ENCODE measurements at places on chromosomes 13 and 19. TPM values are rescaled to one million over a fixed set of nuclear protein-coding genes. Genes with fewer than 3 reads are reported as not detected.

DNA sequence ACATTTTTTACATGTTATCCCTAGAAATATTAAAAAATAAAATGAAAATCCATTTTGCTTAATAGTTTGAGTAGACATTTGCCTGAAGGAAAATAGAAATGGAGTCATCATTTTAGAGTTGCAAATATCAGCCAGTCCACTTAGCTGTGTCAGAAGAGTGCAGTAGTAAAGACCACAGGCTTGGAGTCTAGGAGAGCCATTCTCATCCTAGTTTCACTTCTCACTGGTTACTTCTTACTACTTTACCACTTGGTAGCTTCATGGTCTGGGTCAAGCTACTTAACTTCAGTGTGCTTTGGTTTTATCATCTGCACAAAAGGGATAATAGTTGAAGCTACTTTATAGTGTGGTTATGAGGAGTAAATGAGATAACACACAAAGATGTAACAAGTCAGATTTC lies 286.5 kb upstream of the NBEA start:
- peaks cover 4% of the 10 kb centered on the region for H3K4me1 ChIP-seq
- no peaks in the 10 kb centered on the region for H3K27me3 ChIP-seq
- no peak for DNase-seq
- H3K36me3 ChIP-seq = no peaks in the 10 kb centered on the region
- H3K27ac ChIP-seq = no peak overlapping the region

DNA sequence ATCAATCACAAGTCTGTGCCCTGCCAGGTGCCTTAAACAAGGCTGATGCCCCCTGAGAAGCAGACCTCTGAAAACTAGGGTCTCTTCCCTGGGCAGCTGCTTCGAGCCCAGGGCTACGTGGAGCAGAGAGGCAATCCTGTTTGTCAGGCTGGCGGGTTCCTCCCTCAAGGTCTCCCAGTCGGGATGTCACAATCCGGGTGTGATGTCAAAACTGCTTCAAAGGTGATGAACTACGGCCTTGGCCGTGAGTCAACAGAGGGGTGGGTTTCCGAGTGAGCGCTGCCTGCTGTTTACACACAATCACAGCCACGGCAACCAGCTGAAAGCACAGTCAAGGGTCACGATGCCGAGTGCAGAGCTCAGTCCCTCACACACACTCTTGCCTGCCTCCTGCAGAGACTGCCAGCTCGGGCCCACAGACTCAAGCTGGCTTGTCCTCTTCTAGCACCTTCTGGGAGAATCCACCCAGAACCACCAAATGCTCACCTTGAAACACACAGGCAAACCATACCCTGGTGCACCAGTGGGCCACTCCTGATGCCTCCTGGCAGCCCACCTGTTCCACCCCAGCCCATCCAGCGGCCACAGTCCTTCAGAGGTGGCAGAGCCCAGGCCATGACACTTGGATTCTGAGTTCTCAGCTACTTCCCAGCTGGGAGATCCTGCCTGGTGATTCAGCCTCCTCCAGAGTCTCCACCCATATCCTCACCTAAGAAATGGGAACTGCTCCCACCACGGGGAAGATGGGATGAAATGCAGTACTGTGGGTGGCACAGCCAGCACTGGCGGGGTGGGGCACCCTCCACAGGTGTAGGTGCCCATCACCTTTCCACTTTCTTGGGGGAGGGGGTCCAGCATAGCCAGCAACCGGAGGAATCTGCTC lies 6.8 kb downstream of the ELL start:
- peak overlapping the region; percentile 70 for H3K27ac ChIP-seq
- H3K4me3 ChIP-seq = no peak overlapping the region
- DNase-seq = peak; percentile 87
- no peaks in the 10 kb centered on the region for H3K27me3 ChIP-seq
- peaks cover 66% of the 10 kb centered on the region for H3K4me1 ChIP-seq

Gene SIGLEC11
- 7.7 TPM for total RNA-seq

DNA sequence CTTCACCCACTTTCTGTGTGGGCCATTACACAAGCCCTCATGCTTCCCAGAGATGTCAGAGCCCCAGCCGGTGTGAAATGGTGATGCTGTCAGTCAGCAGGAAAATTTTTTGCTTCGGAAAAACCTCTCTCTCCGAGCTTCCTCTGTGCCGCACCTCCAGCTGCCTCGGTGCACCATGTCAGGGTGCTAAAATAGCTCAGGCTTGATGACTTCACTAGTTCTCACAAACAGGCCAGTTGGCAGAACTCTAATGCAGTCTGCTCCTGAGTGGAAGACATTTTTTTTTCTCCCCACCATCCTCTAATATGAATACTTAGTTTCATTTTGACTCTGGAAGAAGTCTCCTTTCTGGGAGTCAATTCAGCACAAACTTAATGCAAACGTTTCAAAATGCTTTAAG lies 71.3 kb downstream of the KLF12 start:
- no peaks in the 10 kb centered on the region for H3K36me3 ChIP-seq
- H3K4me3 ChIP-seq = peak overlapping the region; percentile 7
- H3K27ac ChIP-seq = peak overlapping the region; percentile 50
- peaks cover 20% of the 10 kb centered on the region for H3K4me1 ChIP-seq
- DNase-seq = no peak

DNA sequence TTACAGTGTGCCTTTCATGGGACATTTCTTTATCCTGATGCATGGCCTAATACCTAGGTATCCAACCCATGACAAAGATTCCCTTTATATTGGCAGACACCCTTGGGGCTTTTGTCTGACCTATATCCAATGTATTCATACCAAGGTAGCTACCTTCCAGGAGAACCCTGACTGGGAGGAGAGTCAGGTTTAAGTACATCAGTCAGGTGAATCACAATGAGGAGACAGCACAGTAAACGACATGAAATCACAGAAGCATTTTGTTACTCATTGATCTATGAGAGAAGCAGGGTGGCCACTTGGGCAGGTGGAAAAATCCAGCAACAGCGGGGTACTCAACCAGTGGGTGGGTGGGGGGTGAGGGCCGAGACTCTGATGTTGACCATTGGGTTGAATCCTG lies 527.4 kb upstream of the ATXN8OS start:
- no peaks in the 10 kb centered on the region for H3K27me3 ChIP-seq
- DNase-seq = no peak
- H3K27ac ChIP-seq = no peak overlapping the region
- no peaks in the 10 kb centered on the region for H3K4me1 ChIP-seq
- H3K36me3 ChIP-seq = no peaks in the 10 kb centered on the region
- no peak overlapping the region for H3K4me3 ChIP-seq

Gene SIGLEC9
- total RNA-seq = 24.8 TPM

DNA sequence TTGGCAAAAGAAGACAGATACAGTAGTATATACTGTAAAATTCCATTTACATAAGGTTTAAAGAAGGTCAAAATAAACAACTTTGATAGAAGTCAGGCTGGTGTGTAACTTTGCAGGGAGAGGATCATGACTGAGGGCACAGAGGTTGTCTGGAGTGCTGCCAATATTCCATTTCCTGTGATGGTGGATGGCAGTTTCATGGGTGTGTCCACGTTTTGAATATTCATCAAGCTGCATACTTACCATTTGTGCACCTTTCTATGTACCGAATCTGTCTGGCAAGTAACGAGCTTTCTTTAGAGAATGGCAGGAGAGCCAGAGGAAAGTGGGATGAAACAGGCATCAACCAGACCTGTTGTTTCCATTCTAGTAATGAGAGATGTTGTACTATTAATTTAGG lies 420.5 kb upstream of the HTR2A start:
- no peaks in the 10 kb centered on the region for H3K36me3 ChIP-seq
- H3K27ac ChIP-seq = no peak overlapping the region
- H3K4me3 ChIP-seq = no peak overlapping the region
- DNase-seq = no peak
- no peaks in the 10 kb centered on the region for H3K27me3 ChIP-seq

Gene KLK4
- total RNA-seq = not detected

Gene KISS1R
- not detected for total RNA-seq

GRCh38 chr13:32309312-32310133 lies 5.6 kb downstream of the ZAR1L start:
- no peaks in the 10 kb centered on the region for H3K27me3 ChIP-seq
- no peak for DNase-seq
- H3K27ac ChIP-seq = peak overlapping the region; percentile 58
- H3K36me3 ChIP-seq = no peaks in the 10 kb centered on the region
- peak overlapping the region; percentile 39 for H3K4me3 ChIP-seq
- peaks cover 14% of the 10 kb centered on the region for H3K4me1 ChIP-seq

DNA sequence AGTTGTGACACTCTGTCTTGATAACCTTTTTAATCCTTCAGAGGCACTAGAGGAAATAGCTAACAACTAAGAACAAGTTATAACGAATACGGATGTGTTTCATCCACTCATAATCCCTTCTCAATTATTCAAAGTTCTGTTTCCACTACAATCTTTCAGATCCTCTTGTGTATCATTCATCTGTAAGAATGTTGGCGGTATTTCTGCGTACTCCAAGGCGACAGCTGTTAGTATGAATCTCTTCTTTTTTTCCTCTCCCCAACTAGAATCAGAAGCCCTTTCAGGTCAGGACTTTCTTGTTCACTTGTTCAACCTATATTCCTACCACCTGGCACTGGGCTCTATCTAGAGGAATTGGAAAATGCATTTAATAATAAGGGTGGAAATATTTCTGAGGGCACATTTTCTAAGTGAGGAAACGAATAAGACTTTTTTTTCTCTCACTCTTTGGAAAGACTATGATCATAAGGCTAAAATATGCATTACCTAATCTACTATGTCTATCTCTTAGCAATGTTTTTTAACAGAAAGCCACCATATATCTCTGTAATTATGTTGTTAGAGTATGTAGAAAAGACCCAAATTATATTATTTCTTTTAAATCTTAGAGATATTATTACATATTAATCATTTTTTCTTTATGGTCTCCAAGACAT lies 492.9 kb downstream of the PCDH20 start:
- no peaks in the 10 kb centered on the region for H3K4me1 ChIP-seq
- H3K36me3 ChIP-seq = no peaks in the 10 kb centered on the region
- no peak overlapping the region for H3K27ac ChIP-seq
- H3K4me3 ChIP-seq = no peak overlapping the region
- DNase-seq = no peak
- no peaks in the 10 kb centered on the region for H3K27me3 ChIP-seq

GRCh38 chr13:78133511-78133910 lies 214.9 kb upstream of the EDNRB start:
- H3K27ac ChIP-seq = no peak overlapping the region
- H3K4me3 ChIP-seq = no peak overlapping the region
- no peak for DNase-seq
- H3K27me3 ChIP-seq = no peaks in the 10 kb centered on the region
- H3K4me1 ChIP-seq = peaks cover 6% of the 10 kb centered on the region

DNA sequence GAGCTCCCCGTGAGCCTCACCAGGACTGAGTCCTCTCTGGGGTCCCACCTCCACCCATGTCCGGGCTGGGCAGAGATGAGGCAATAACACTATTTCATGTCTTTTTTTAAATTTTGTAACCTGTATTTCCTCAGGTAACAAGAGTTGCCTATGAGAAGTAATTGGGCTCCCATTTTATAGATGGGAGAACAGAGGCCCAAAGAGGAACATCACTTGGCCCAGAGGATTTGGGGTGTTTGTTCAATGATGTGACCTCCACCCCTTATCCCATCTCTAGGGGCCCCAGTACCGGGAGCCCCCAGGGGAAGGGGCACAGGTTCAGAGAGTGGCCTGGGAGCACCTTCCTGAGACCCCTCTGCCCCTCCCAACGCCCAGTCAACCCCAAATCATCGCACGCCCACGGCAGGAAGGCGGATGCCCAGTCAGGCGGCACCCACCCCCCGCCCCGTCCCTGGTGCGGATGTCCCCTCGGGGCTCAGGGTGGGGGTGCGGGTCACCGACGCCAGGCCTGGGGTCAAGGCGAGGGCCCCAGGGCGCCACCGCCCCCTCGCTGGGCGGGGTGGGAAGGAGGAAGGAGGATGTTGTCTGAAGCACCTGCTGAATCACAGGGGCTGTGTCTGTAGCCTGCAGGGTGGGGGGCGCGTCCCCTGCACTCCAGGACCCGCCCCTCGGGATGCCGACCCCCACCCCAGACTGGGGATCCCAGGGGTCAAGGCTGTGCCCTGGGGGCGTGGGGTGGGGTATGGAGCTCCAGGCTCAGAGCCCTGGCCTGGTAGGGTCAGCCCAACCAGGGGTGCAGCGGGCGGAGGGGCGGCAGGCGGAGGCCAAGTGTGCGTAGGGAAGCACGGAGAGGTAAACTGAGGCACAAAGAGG lies 9.0 kb upstream of the CIRBP start:
- peaks cover 31% of the 10 kb centered on the region for H3K36me3 ChIP-seq
- peak; percentile 72 for DNase-seq
- peak overlapping the region; percentile 76 for H3K4me3 ChIP-seq
- no peaks in the 10 kb centered on the region for H3K27me3 ChIP-seq
- H3K27ac ChIP-seq = peak overlapping the region; percentile 98
- H3K4me1 ChIP-seq = peaks cover 82% of the 10 kb centered on the region

Gene ZNF816
- total RNA-seq = 12.0 TPM

Gene COL4A2
- 185 TPM for total RNA-seq

DNA sequence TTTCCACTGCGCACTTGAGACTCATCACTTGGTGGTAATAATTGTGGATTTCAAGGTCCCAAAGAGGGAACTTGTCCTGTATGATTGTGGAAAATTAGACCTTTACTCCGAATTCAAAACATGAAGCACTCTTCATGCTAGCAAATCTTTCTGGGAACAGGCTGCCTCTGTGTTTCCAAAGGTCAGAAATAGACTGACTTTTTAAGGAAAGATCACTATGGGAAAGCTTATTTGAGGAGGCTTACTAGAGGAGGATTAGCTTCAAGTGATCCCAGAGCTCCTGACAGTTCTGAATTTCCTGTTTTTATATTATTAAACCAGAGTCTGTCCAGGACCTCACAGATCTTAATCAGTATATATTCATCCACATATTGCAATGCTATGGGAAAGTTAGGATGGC lies 5.5 kb downstream of the WDFY2 start:
- H3K4me1 ChIP-seq = peaks cover 43% of the 10 kb centered on the region
- H3K27ac ChIP-seq = no peak overlapping the region
- DNase-seq = no peak
- no peaks in the 10 kb centered on the region for H3K27me3 ChIP-seq
- no peaks in the 10 kb centered on the region for H3K36me3 ChIP-seq

GRCh38 chr13:105569816-105570215 lies 965.6 kb downstream of the EFNB2 start:
- H3K4me1 ChIP-seq = no peaks in the 10 kb centered on the region
- no peak overlapping the region for H3K4me3 ChIP-seq
- H3K27me3 ChIP-seq = no peaks in the 10 kb centered on the region
- no peak for DNase-seq
